ENCODE measurements at places on chromosomes 5 and 9.
A peak's percentile ranks its signal among the peaks of the same experiment; 100 is the strongest.

DNA sequence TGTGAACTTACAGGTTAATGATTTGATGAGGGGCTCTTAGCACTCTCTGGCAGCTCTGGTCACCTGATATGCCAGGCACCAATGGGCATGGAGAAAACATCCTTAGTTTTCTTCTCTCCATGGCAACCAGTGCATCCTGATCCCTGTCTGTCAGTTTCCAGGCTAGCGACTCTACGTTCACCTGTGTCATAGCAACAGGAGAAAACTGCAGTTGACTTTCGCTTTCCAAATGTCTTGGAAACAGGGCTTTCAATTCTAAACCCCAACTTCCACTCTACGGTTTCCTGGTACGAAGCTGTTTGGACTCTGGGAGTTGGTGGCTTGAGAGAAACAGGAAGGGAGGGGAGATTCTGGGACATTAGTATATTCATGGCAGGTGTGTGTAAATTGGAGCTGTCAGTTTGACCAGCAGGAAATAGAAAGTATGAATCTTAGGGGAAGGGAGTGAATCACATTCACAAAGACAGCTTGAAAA, 74.4 kb downstream of the SLC28A3 start:
- DNase-seq = no peak

GRCh38 chr9:18783909-18784308, 249.1 kb downstream of the SAXO1 start:
- DNase-seq = no peak

DNA sequence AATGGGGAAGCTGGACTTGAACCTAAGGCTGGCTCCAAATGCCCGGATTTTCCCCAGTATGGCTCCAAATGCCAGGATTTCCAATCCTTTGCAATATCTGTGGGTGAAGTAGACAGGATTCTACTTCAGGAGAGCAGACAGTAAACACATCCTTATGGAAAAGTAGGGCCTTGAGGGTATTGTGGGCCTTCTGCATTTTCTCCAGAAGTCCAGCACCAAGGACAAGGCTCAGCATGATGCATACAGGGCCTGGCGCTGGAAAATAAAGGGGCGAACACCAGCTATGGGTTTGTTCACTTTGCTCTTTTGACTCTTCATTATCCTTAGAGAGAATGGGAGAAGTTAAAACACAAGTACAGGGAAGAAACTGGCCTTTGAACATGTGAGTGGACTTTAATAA, 347.5 kb downstream of the SEMA5A start:
- DNase-seq = no peak

DNA sequence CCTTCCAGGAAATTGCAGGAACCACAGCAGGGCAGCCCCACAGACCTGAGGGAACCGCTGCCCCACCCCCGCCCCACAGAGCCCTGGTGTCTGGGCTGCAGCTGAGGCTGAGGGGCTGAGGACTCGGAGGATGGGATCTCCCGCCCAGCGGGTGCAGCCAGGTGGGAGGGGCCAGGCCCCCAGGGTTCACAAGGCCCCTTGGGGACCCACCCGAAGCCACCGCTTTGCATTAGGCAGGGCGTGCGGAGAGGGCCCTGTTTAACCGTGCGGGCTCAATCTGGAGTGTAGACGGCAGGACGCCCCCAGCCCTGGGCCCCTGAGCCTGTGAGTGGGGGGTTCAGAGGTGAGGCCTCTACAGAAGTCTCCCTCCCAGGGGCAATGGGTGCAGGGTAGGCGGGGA, 10.8 kb downstream of the NOTCH1 start:
- no peak for DNase-seq

DNA sequence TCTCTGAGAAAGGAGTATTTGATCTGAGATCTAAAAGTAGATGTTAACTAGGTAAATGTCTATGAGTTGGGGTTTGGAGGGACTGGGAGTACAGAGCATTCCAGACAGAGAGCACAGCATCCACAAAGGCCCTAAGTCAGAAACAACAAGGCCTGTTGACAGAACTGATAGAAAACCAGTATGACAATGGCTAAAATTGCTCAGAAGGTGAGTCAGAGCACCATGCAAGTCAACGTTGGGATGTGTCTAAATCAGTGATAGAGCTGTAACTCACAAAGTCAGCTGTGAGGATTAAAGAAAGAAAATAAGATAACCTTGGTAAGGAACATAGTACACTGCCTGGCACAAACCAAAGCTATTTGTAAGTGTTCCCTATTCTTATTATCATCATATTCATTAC, 124.0 kb downstream of the CETN3 start:
- DNase-seq = no peak

GRCh38 chr9:70668751-70669150, 254.3 kb upstream of the KLF9 start:
- no peak for DNase-seq

- DNase-seq = peak; percentile 7
Measured at GRCh38 chr5:54249210-54250028, 61.0 kb downstream of the ARL15 start.

- DNase-seq = no peak
Measured at GRCh38 chr9:114271556-114272510, 51.1 kb upstream of the ORM1 start.

- no peak for DNase-seq
Measured at GRCh38 chr5:82513738-82514137, 235.6 kb upstream of the RPS23 start.

GRCh38 chr5:43432486-43433375, 20.5 kb upstream of the CCL28 start:
- no peak for DNase-seq

DNA sequence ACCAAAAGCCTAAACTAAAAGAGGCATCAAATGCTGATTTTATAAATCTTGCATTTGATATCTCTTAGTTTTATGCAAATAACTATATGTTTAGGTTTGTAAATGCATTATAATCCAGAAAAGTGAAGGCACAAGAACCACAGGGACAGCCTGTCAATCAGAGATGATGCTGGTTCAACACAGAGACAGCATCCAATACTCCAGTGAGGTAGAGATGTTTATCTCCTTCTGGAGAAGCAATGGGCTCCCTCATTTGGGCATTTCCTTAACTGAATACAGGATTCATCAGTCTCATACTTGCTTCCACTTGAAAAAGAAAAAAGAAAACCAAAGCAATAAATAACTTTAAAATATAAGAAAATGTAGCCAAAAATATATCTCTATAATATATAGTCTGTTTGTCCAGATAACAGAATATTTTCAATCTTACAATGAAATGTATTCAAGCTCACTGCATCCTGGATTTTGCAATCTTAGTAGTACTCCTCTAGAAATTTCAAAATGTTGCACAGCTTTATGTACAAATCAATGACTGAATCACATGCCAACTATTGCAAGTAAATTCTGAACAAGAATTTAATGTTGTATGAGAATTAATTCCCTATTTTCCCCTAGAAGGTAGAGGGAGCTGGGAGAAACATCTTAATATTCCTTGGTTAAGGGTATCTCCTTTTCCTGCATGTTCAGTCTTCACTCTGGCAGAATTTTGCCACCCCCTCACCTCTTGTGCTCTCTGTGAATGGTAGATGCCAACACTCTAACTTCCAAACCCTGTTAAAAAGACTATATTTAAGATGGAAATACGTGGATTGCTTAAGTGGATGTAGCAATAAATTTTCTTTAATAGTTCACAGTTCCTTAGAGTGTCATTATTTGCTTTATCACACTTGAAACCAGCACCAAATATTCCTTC, 191.1 kb upstream of the GAS1 start:
- DNase-seq = no peak

Data from activated T-helper 1 cell treated with anti-CD3 and anti-CD28 coated beads, Interleukin-2, amount 50 U/mL, for 16 hours (primary cell).